ENCODE measurements at places on chromosomes 5 and 9.

- no peak for DNase-seq
Observed at GRCh38 chr9:100126423-100126822, 27.4 kb downstream of the INVS start.

DNA sequence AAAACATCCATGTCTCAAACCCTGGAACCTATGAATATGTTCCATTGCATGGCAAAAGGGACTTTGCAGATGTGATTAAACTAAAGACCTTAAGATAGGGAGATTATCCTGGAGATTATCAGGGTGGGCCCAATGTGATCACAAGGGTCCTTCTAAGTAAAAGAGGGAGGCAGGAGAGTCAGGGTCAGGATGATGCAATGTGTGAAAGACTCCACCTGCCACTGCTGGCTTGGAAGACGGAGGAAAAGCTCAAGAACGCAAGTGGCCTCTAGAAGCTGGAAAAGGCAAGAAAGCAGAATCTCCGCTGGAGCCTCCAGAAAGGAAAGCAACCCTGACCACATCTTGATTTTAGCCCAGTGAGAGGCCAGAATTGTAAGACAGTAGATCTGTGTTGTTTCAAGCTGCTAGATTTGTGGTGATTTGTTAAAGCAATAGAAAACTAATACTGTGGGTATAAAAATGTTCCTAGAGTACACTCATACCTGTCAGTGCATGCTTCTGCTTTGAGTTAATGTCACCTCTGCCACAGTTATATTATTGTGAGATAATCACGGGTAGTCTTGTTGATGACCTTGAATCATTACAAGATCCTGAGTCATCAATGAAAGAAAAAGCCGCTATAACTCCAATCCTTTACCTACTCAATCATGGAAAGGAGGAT is 93.5 kb upstream of the TNPO1 start:
- DNase-seq = no peak

- no peak for DNase-seq
Observed at GRCh38 chr5:123754908-123755307, 242.9 kb downstream of the CSNK1G3 start.

- DNase-seq = no peak
Observed at GRCh38 chr5:134976841-134977240, 9.1 kb downstream of the CATSPER3 start.

- DNase-seq = peak; percentile 11
Observed at GRCh38 chr5:142845402-142845921, 75.3 kb downstream of the ARHGAP26 start.
